ENCODE measurements at places on chromosomes 4 and X. TPM values are rescaled to one million over a fixed set of nuclear protein-coding genes. Genes with fewer than 3 reads are reported as not detected.

- DNase-seq: no peak
Measured at GRCh38 chr4:57131849-57132742, 21.9 kb upstream of the IGFBP7 start.

DNA sequence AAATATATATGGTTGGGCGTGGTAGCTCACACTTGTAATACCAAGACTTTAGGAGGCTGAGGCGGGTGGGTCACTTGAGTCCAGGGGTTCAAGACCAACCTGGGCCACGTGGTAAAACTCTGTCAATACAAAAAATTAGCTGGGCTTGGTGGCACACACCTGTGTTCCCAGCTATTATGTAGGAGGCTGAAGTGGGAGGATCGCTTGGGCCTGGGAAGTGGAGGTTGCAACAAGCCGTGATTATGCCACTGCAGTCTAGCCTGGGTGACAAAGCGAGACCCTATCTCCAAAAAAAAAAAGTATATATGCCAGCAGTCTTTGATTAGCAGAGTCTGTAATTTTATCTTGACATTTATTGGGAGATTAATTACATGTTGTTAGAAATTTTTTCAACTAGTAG lies 8.7 kb downstream of the EIF2S3 start:
- no peak for DNase-seq

DNA sequence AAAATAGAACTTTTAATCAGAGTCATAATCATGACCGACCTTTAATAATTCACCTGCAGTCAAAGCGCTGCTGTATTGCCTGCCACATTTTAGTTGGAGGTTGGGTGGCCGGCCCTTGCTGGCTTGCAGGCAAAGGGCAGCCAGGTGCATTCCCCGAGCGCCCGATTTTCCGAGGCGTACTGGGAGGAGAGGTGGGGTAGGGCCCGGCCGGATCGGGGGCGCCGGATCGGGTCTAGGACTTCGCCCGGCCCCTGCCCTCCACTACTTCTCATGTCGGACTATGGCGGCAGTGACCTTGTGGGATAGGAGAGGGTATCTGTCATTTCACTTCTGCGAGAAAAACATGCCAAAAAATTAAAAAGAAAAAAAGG lies 2.5 kb upstream of the RS1 start:
- DNase-seq: no peak

- no peak for DNase-seq
Measured at GRCh38 chrX:121120690-121121605, 73.5 kb downstream of the GLUD2 start.

DNA sequence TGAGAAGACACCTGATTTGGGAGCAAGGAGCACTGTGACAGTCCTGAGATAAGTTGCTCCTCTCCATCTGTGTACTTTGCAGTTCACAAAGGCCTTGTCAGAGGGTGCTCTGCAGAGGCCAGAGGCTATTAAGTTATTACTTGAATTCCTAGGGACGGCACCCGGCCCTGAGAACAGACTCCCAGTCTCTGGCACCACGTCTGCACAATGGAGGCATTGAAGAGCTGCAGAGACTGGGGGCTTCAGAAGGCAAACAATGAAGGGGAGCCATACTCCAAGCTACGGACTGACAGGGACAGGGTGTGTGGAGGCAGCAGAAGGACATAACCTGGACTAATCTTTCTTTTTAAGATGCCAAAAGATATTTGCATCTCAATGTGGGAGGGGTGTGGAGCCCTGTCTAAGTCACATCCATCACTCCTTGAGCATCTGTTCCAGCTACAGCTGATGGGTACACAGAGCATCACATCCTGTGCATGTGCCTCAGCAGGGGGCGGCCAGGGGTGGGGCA lies 11.5 kb downstream of the RASGEF1B start:
- DNase-seq: no peak

- DNase-seq: no peak
Measured at GRCh38 chrX:1595711-1596060, 4.3 kb downstream of the AKAP17A start.

DNA sequence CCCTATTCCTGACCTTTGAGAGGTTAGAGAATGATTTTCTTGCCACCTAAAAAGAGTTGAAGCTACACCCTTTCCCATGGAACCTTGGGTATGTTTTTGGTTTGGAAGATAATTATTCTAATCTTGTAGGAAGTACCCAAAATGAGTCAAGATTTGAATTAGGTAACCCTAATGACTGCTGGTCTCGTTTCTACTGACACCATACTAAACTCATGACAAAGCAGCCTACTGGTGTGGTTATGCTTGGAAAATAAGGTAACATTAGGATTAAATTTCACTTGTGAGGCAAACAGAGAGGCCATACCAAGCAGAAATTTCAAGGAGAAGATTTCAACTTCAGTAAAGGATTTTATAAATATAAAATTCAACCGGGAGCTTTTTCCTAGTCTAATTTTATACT lies 107.9 kb downstream of the FBXW7 start:
- DNase-seq: no peak

- no peak for DNase-seq
Measured at GRCh38 chrX:134761788-134762187, 103.5 kb upstream of the PLAC1 start.

Gene MAP7D2
- 0.14 TPM for polyA plus RNA-seq

Gene PDCL2
- polyA plus RNA-seq: not detected

Gene SASH3
- 209 TPM for polyA plus RNA-seq

Gene F8A2
- not detected for polyA plus RNA-seq
